ENCODE measurements at places on chromosomes 12 and 14.

- no peak for DNase-seq
Observed at GRCh38 chr14:50301914-50302313, 10.1 kb downstream of the L2HGDH start.

DNA sequence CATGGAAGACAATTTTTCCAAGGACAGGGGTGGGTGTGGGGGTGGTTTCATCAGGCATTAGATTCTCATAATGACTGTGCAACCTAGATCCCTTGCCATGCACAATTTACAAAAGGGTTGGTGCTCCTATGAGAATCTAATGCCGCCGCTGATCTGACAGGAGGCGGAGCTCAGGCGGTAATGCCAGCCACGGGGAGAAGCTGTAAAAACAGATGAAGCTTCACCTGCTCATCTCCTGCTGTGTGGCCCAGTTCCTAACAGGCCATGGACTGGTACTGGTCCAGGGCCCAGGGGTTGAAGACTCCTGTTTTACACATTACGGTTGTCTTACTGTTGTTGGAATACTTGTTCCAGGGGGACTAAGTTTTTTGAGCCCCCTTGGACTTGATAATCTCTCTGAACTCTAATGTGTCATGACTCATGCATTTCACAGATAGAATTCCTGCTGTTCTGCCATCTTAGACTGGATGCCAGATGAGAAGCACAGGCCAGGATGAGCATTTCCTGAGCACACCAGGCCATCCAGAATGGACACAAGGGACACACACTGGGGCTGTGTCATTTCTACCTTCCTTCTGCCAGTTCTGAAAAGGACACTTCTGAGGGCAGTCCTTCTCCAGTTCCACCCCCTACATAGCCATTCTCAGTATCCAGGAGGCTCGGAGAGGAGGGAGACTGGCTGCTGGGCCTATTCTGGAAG lies 5.8 kb downstream of the PLEKHD1 start:
- no peak for DNase-seq

DNA sequence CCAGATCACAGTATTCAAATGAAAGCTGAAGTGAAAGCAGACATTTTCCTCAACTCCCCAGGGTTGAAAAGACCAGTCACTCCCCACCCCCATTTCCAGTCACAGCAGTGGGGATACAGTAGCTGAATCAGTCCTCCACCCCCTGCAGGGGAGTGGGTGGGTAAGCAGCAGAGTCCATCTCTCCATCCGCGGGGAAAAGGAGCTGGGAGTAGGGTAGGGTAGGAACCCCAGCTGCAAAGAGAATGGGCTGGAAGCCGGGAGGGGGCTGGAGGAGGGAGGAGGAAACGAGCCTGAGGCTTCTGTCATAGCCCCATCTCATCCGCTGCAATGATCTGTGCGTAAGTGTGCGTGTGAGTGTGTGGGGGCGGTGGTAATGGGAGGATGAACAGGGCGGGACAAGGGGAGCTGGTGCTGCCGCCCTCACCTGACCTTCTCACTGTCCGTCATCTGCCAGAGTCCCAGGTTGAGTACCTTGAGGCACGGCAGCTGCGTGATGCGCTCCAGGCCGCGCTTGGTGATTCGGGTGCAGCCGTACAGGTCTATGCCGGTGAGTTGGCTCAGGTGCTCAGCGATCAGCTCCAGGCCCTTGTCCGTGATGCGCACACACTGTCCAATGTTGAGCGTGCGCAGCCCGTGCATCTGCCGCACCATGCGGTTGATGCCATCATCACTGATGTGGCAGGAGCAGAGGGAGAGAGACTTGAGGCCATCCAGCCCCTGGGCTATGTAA lies 1.8 kb downstream of the FBXL14 start:
- peak; percentile 80 for DNase-seq

GRCh38 chr12:79451978-79452377 lies 238.8 kb downstream of the PAWR start:
- no peak for DNase-seq

DNA sequence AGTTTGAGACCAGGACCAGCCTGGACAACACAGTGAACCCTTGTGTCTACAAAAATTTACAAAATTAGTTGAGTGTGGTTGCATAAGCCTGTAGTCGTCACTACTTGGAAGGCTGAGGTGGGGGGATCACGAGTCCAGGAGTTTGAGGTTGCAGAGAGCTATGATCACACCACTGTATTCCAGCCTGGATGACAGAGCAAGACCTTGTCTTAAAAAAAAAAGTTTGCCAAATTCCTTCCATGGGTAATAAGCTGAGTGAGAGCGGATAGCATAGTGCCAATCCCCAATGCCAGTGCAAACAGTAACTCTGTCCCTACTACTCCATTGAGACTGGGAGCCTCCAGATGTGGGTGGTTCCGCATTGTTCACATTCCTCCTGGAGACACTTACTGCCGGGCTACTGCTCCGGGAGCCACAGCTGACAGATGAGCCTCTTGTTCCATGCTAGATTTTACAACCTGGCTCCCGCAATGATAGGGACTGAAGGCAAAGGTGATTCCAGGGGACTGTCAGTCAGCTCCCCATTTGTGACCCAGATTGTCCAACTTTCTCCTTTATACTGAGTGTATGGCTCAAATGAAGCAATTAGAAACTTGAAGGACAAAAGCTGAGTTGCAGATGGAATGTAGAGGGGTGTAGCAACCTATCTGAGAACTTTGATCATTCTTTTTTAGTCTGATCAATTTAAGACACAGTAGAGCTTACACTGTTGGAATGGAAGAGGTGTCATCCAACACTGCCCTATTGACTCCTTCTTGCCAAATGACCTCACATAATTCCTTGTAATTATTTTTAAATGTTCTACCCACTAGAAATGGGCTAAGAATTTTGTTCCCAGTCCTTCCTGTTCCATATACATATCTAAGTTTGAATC lies 13.4 kb upstream of the FRMD6 start:
- no peak for DNase-seq

DNA sequence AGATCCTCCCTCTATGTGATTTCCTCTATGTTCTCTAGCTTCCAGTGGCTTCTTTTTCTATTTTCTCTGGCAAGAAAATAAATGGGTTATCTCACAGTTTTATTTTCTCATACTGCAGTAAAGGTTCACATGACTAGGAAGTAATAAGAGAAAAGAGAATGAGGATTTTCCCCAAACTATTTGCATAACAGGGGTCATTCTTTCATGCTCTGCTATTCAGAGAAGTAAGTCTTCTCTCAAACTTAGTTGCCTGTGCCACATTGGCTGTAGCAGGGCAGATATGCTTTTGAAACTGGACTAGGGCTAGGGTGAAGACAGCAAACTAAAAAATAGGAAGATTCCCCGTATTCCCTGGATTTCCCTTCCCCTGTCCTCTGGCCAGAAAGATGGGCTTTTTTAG lies 57.4 kb downstream of the ACSM4 start:
- no peak for DNase-seq

DNA sequence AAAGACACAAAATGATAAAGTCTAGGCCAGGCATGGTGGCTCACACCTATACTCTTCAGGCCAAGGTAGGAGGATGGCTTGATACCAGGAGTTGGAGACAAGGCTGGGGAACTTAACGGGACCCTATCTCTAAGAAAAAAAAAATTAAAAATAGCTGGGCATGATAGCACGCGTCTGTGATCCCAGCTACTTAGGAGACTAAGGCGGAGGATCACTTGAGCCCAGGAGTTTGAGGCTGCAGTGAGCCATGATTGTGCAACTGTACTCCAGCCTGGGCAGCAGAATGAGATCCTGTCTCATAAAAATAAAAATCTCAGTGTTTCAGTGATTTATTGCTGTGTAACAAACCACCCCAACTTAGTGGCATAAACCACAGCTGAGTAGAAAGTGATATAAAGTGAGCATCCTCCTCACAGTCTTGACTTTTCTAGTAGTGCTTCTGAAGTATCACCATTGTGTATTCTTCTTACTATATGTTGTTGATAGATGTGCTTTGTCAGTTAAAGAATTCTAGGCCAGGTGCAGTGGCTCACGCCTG lies 10.6 kb upstream of the ATF1 start:
- no peak for DNase-seq

DNA sequence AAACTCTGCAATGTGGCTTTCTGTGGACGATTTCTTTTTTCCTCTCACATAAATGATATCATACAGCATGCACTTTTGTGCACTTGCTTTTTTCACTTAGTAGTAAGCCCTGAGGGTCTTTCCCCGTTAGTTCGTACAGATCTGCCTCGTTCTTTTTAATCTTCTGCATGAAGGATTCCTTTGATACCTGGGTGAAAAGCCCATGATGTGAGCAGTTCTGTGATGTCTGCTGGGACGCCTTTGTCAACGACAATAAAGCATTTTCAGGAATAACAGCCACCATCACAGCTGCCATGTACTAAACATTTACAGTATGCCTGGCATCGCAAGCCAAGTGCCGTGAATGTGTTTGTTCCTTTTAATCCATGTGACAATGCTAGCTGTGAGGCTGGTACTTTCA lies 99.2 kb downstream of the KSR2 start:
- DNase-seq, result no peak

- DNase-seq, result no peak
Observed at GRCh38 chr12:46209170-46209569, 59.7 kb downstream of the SLC38A1 start.

DNA sequence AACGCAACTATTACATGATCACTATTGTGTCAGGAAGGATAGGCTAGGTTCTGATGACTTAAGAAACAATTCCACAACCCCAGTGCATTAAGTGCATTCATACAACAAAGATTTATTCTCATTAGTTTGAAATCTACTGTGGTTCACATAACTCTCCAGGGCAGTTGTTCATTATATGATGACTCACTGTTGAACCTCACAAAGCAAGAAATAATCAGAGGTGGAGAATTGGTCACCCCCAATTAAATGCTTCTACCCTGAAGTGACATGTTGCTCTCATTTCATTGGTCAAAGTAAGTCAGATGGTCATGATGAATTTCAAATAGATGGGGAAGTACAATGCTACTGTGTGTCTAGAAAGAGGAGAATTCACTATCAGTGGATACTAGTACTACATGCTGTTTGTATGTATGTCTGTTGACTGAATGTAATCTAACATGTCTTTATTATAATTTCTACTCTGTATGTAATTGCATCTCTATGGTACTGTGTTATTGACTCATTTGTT lies 6.1 kb upstream of the HELB start:
- no peak for DNase-seq

DNA sequence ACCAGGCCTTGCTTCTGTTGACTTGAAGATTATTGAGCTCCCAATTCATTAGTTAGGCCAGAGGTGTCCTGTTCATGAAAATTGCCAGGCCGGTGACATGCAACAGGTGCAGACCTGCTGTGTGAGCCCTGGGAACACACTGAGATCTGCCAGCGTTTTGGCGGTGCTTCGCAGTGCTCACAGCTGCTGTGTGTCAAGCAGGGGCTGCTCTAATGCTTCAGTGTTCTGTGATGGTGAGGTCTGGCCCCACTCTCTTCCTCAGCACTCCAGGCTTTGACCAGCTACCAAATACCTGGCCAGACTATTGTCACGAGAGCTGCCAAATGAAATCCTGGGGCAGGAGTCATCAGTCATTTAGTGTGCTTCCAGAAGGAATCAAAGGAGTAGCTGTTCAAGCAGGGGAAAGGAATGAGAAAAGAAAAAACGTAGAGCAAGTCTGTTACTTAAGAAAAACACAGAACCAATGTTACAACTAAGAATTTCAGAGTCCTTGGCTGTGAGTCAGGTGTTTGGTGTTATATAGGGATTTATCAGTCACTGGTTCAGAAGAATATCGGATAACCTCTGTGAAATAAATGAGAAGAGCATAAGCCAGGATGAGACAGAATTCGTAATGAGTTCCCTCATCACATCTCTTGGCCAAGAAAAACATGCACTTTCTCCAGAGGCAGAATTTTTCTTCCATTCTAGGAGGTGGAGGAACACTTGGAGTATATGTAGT lies 150.8 kb downstream of the FBXL14 start:
- no peak for DNase-seq

GRCh38 chr14:89324501-89325298 lies 92.3 kb downstream of the FOXN3 start:
- DNase-seq, result no peak

GRCh38 chr12:17577405-17577804 lies 512.6 kb downstream of the RERGL start:
- DNase-seq, result no peak

- DNase-seq, result no peak
Observed at GRCh38 chr14:22489957-22490950, 98.8 kb downstream of the DAD1 start.

GRCh38 chr12:49456131-49456679 lies 82.6 kb upstream of the KCNH3 start:
- DNase-seq, result no peak

- peak; percentile 55 for DNase-seq
Observed at GRCh38 chr12:111842556-111843396, 748 bp downstream of the MAPKAPK5 start.

- DNase-seq, result no peak
Observed at GRCh38 chr12:75698052-75698451, 186.6 kb upstream of the KRR1 start.

GRCh38 chr12:20800160-20800559 lies 10.3 kb upstream of the SLCO1B3 start:
- no peak for DNase-seq

GRCh38 chr14:96516351-96516750 lies 14.2 kb downstream of the PAPOLA start:
- no peak for DNase-seq

GRCh38 chr14:49506650-49507049 lies 79.5 kb downstream of the RPS29 start:
- no peak for DNase-seq

- no peak for DNase-seq
Observed at GRCh38 chr14:77763978-77764377, 3.0 kb upstream of the SNW1 start.

- no peak for DNase-seq
Observed at GRCh38 chr12:50102131-50102531, 1.7 kb upstream of the GPD1 start.

- no peak for DNase-seq
Observed at GRCh38 chr12:52067081-52067374, 2.8 kb upstream of the ATG101 start.

DNA sequence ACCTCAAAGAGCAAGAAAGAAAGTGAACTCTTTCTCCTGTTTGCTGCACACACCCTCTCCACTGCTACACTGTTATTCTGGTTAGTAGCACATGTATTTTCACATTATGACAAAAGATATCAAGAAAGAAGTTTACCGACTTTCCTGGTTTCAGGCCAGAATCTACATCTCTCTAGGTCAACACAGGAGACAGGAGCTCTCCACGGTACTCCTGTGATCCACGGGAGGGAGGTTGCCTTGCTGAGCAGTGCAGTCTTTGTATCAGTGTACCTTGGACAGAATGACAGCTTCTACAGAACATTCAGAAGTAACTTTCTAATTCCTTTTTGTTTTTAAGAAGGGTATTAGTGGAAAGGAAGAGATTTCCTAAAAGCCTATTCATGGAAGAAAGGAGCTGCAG lies 805.6 kb downstream of the NRXN3 start:
- DNase-seq, result no peak

- peak; percentile 76 for DNase-seq
Observed at GRCh38 chr12:52020539-52021336, 14.0 kb downstream of the TAMALIN start.

DNA sequence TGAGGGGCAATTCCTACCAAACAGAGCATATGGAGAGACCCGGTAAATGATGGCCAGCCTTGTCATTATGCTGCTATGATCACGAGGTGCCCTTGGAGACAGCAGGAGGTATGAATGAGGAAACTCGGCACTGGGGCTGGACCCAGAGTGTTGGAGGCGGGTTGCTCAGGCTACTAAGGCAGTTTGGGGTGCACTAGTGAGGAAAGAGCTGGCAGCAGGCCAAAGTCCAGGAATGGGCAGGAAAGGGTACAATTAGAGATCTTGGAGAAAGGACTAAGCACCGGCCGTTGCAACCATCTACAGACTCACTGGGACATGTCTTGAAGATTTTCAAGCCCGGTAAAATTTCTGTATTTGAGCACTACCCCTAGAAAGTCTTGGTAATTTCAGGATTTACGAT lies 54.3 kb downstream of the CD9 start:
- DNase-seq, result no peak

- no peak for DNase-seq
Observed at GRCh38 chr14:49427117-49427516, 159.1 kb downstream of the RPS29 start.

Measured in activated CD4-positive, alpha-beta T cell treated with anti-CD3 and anti-CD28 coated beads for 48 hours (primary cell).